Pancreas (tissue), 10 donors: ENCODE measurements at places on chromosomes 3 and 15. TPM values are rescaled to one million over a fixed set of nuclear protein-coding genes. Genes with fewer than 3 reads are reported as not detected.

DNA sequence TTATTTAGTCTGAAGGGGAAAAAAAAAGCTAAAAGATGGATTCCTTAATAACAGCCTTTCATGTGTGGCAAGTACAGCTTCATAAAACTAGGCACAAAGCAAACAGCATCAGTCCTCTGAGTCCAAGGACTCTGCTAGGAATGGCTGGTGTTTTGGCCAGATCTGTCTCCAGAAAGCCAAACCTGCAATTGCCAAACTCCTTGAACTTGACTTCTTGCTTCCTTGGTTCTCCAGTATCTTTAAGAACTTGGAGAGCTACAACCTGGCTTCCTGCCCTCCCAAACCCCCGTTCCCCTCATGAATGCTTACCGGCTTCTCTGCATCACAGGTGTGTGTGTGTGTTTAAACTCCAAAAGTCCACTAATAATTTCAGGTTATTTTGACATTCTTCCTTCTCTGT, 1.6 kb upstream of the PLOD2 start:
- peaks cover 46% of the 10 kb centered on the region for H3K4me1 ChIP-seq
- no peaks in the 10 kb centered on the region for H3K36me3 ChIP-seq
- no peaks in the 10 kb centered on the region for H3K27me3 ChIP-seq
- no peak for DNase-seq

GRCh38 chr3:13465236-13465873, 14.8 kb upstream of the HDAC11 start:
- H3K36me3 ChIP-seq: no peaks in the 10 kb centered on the region
- no peak for DNase-seq
- no peak overlapping the region for H3K4me3 ChIP-seq
- H3K27me3 ChIP-seq: no peaks in the 10 kb centered on the region

LRRIQ4 gene
- total RNA-seq: not detected

ITIH1 gene
- total RNA-seq: 0.35 TPM
